ENCODE measurements at places on chromosomes 3 and 15. TPM values are rescaled to one million over a fixed set of nuclear protein-coding genes. Genes with fewer than 3 reads are reported as not detected.
A peak's percentile ranks its signal among the peaks of the same experiment; 100 is the strongest.

GRCh38 chr3:40070816-40071215 is 238.7 kb upstream of the EIF1B start:
- DNase-seq = no peak

- DNase-seq = no peak
Observed at GRCh38 chr15:88541709-88542341, 4.7 kb downstream of the DET1 start.

DNA sequence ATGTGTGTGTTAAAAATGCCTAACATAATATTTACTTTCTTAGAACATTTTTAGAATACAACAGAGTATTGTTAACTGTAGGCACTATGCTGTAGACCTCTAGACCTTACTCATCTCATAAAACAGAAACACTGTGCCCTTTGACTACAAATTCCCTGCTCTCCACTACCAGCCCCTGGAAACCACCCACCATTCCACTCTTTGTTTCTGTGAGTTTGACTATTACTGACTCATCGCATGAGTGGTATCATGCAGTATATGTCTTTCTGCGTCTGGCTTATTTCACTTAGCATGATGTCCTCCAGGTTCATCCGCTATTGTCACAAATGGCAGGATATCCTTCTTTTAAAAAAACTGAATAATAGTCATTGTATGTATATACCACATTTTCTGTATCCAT is 216.7 kb upstream of the CFAP20DC start:
- no peak for DNase-seq

DNA sequence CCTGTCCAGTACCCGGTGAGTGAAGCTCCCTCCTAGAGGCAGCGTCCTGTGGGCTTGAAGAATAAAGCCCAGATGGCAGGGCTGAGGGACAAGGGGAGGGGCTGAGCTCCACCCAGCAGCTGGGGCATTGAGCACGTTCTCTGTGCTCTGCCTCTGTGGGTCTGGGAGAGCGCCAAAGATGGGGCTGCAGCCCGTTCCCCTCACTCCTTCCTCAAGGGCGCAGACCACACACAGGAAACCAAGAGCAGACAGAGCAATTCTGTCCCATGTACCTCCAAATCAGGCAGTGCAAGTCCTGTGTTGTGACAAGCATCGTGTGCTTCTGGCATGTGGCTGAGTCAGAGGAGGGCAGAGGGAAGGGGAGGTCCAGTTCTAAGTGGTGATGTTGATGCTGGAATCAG is 15.7 kb upstream of the KIF23 start:
- DNase-seq = no peak

GRCh38 chr3:80159990-80160506 is 392.2 kb upstream of the ROBO1 start:
- DNase-seq = no peak

DNA sequence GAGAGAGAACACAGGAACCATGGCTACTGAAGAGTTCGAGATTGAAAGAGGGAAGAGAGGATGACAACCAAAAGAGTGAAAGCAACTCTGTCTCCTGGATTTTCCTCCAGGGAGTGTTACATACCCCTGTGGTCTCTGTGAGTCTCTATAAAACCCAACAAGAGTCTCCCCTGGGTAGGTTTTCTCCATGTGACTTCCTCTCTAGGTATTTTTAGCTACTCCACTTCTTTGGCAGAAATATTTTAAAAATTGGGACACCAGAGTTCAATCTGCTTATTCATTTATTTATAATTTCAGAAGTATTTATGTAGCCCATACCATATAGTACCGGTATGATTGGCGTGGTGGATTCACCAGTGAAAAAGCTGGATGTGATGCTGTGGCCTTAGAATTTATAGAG is 671.7 kb upstream of the NR2F2 start:
- no peak for DNase-seq

DNA sequence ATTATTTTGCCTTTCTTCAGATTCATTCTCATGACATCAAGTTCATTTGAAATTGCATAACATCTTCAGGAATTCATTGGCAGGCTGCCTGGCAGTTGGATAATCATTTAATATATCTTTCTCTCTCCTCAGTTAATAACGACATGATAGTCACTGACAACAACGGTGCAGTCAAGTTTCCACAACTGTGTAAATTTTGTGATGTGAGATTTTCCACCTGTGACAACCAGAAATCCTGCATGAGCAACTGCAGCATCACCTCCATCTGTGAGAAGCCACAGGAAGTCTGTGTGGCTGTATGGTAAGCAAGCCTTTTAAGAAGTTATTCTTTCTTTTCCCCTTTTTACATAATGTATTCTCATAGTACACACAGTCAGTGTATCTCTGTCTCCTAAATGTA is 38.2 kb downstream of the TGFBR2 start:
- peak; percentile 41 for DNase-seq

DNA sequence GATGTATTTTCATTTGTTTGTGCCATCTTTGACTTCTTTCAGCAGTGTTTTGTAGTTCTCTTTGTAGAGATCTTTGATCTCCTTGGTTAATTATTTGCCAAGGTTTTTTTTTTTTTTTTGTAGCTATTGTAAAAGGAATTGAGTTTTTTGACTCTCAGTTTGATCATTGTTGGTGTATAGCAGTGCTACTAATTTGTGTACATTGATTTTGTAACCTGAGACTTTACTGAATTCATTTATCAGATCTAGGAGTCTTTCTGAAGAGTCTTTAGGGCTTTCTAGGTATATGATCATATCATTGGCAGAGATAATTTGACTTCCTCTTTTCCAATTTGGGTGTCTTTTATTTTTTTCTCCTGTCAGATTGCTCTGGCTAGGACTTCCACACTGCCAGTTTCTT is 42.2 kb upstream of the POMGNT2 start:
- no peak for DNase-seq

- DNase-seq = no peak
Observed at GRCh38 chr15:65392368-65392767, 14.6 kb upstream of the IGDCC3 start.

DNA sequence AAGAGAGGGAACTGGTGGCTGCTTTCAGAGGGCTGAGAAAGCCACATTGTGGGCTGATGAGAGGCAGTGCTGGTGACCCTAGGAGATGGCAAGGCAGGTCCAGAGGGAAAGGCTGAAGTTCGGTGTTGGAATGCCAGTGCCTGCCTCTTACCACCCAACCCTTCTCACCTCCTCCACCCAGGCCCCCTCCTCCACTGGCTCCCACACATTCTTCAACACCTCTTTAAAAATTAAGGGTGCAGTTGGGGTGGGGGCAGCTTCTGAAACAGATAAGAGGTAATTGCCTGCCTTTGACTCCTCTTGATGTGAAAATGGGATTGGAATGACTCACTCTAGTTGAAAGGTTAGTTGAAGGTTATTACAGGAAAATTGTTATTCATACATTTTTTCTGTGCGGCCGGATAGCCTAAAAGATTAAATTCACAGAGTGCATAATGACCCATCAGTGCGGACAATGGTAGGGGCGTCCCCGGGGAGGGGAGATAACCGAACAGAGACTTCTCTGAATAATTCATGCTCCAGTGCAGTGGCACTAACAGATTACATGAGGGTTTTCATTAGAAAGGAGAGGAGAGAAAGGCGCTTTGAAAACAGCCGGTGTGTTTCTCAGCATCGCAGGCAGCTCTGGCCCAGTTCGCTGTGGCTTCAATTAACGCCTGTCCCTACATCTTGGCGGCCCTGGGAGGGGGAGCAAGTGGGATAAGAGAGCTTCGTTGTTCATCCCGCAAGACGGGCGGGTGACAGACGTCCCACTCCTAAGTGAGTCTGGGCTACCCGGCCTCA is 212.4 kb downstream of the TLE3 start:
- no peak for DNase-seq

KCNMB3 gene
- total RNA-seq = 1.5 TPM

KLHL6 gene
- 1.9 TPM for total RNA-seq

THAP10 gene
- total RNA-seq = 1.4 TPM

TMEM45A gene
- total RNA-seq = 4.6 TPM

RARB gene
- total RNA-seq = 4.3 TPM

SGO1 gene
- total RNA-seq = 4.8 TPM

STAC gene
- total RNA-seq = 0.24 TPM

Measured in left colon (tissue), 2 donors.